ENCODE measurements at places on chromosomes 2 and 18. TPM values are rescaled to one million over a fixed set of nuclear protein-coding genes. Genes with fewer than 3 reads are reported as not detected.
A peak's percentile ranks its signal among the peaks of the same experiment; 100 is the strongest.

DNA sequence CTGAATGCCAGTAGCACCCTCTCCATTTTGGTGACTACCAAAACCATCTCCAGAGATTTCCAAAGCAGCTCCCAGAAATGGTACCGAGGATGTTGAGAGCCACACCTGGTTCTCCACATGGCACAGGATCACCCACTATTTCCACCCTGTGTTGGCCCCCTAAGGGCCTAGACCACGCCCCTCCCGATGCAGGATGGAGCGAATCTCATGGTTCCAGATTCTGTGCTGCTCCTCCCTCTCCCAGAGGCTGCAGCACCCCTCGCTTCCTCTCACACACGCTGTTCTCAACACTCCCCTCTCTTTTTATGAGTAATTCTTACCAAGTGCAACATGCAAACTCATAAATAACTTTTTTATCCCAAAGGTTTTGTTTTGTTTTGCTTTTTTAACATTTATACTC is 571.5 kb downstream of the STK39 start:
- DNase-seq: no peak
- H3K36me3 ChIP-seq: no peaks in the 10 kb centered on the region
- H3K4me3 ChIP-seq: no peak overlapping the region
- H3K27ac ChIP-seq: no peak overlapping the region
- H3K27me3 ChIP-seq: no peaks in the 10 kb centered on the region
- H3K4me1 ChIP-seq: no peaks in the 10 kb centered on the region

GRCh38 chr18:74381621-74382295 is 66.1 kb downstream of the C18orf63 start:
- no peak overlapping the region for H3K27ac ChIP-seq
- no peak overlapping the region for H3K4me3 ChIP-seq
- no peaks in the 10 kb centered on the region for H3K36me3 ChIP-seq
- H3K4me1 ChIP-seq: no peaks in the 10 kb centered on the region

- H3K4me1 ChIP-seq: peaks cover 23% of the 10 kb centered on the region
- no peaks in the 10 kb centered on the region for H3K27me3 ChIP-seq
- H3K36me3 ChIP-seq: no peaks in the 10 kb centered on the region
- DNase-seq: peak; percentile 57
- peak within 1 kb of the TSS; percentile 84 for H3K27ac ChIP-seq
These were observed at the start of gene RAPH1 for GRCh38 chr2:203535078-203535783. Gene RAPH1, minus strand, starts transcription at chr2:203535301. Its CDS starts 39,948 bp downstream, at chr2:203495353.

The DLGAP1 gene
- 0.39 TPM for total RNA-seq

- H3K4me3 ChIP-seq: no peak overlapping the region
- DNase-seq: no peak
- no peaks in the 10 kb centered on the region for H3K27me3 ChIP-seq
- no peaks in the 10 kb centered on the region for H3K36me3 ChIP-seq
These were observed 24.1 kb downstream of the ANXA4 start for GRCh38 chr2:69766014-69766413.

The MC5R gene
- total RNA-seq: not detected

The NEB gene
- 0.34 TPM for total RNA-seq

The STARD6 gene
- not detected for total RNA-seq

- DNase-seq: no peak
- no peaks in the 10 kb centered on the region for H3K4me1 ChIP-seq
- no peak overlapping the region for H3K4me3 ChIP-seq
- no peak overlapping the region for H3K27ac ChIP-seq
These were observed 9.2 kb upstream of the SP9 start for GRCh38 chr2:174325373-174326160.

GRCh38 chr2:58514252-58514651 is 273.1 kb upstream of the FANCL start:
- no peaks in the 10 kb centered on the region for H3K27me3 ChIP-seq
- DNase-seq: no peak
- no peak overlapping the region for H3K4me3 ChIP-seq
- H3K36me3 ChIP-seq: no peaks in the 10 kb centered on the region

DNA sequence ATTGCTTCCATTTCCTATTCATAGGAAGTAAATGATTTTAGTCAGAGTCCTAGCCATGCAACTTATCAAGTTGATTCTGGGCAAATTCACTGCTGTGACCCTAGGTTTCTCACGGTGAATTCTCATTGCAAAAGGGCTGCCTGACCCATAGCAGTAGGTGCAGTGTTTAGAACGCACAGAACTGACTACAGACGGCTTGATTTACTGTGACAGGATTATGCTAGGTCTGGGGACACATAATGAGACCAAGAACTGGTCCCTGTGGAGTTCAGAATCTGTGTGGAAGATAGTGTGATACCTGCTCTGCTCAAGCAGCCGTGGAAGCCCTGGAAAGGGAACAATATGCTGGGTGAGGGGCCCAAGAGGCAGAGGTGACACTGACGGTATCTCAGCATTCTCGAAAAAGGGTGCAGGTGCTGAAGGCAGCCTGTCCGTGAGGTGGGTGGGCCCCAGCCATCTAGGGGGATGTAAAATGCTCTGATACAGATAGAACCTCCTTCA is 46.4 kb downstream of the ABCG8 start:
- no peak for DNase-seq
- H3K27me3 ChIP-seq: no peaks in the 10 kb centered on the region
- H3K36me3 ChIP-seq: peaks cover 36% of the 10 kb centered on the region
- no peaks in the 10 kb centered on the region for H3K4me1 ChIP-seq
- no peak overlapping the region for H3K27ac ChIP-seq
- H3K4me3 ChIP-seq: no peak overlapping the region

The ANKRD53 gene
- not detected for total RNA-seq

- H3K27ac ChIP-seq: no peak overlapping the region
- no peaks in the 10 kb centered on the region for H3K36me3 ChIP-seq
- no peak overlapping the region for H3K4me3 ChIP-seq
- no peak for DNase-seq
- H3K27me3 ChIP-seq: no peaks in the 10 kb centered on the region
These were observed 45.2 kb downstream of the NCK2 start for GRCh38 chr2:105789745-105790460.

The FZD7 gene
- total RNA-seq: 14.6 TPM

GRCh38 chr2:29627279-29627711 is 294.1 kb downstream of the ALK start:
- no peak overlapping the region for H3K27ac ChIP-seq
- H3K36me3 ChIP-seq: no peaks in the 10 kb centered on the region
- no peak for DNase-seq
- H3K4me1 ChIP-seq: no peaks in the 10 kb centered on the region
- no peak overlapping the region for H3K4me3 ChIP-seq

GRCh38 chr2:52312486-52312885 is 1280.6 kb upstream of the NRXN1 start:
- H3K27me3 ChIP-seq: no peaks in the 10 kb centered on the region
- no peaks in the 10 kb centered on the region for H3K4me1 ChIP-seq
- no peak overlapping the region for H3K4me3 ChIP-seq
- DNase-seq: no peak
- H3K36me3 ChIP-seq: no peaks in the 10 kb centered on the region

GRCh38 chr2:234960175-234961088 is 8.6 kb downstream of the SH3BP4 start:
- H3K36me3 ChIP-seq: no peaks in the 10 kb centered on the region
- no peak overlapping the region for H3K27ac ChIP-seq
- H3K4me1 ChIP-seq: peaks cover 55% of the 10 kb centered on the region
- no peak overlapping the region for H3K4me3 ChIP-seq
- DNase-seq: no peak

- H3K4me1 ChIP-seq: no peaks in the 10 kb centered on the region
- no peak for DNase-seq
- H3K27me3 ChIP-seq: no peaks in the 10 kb centered on the region
- H3K36me3 ChIP-seq: no peaks in the 10 kb centered on the region
- no peak overlapping the region for H3K27ac ChIP-seq
These were observed 246.0 kb downstream of the LRRTM1 start for GRCh38 chr2:80058562-80058961.

- H3K4me3 ChIP-seq: no peak overlapping the region
- no peaks in the 10 kb centered on the region for H3K4me1 ChIP-seq
These were observed 146.6 kb downstream of the ZNF516 start for GRCh38 chr18:76348267-76349066.

The POTEI gene
- total RNA-seq: 1.2 TPM

The EN1 gene
- not detected for total RNA-seq

GRCh38 chr2:207039225-207039624 is 99.9 kb downstream of the CPO start:
- no peak overlapping the region for H3K27ac ChIP-seq
- no peak overlapping the region for H3K4me3 ChIP-seq
- no peak for DNase-seq
- H3K36me3 ChIP-seq: no peaks in the 10 kb centered on the region
- H3K4me1 ChIP-seq: no peaks in the 10 kb centered on the region
- H3K27me3 ChIP-seq: no peaks in the 10 kb centered on the region

DNA sequence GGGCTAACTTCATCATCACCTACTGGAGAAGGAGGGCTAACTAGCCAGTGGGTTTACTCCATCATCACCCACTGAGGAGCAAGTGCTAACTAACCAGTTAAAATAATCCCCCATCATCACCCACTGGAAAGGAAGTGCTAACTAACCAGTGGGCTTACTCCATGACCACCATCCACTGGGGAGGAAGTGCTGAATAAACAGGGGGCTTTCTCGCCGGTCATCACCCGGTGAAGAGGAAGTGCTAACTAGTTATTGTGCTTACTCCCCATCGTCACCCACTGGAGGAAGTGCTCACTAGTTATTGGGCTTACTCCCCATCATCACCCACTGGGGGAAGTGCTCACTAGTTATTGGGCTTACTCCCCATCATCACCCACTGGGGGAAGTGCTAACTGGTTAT is 124.4 kb upstream of the SALL3 start:
- H3K4me1 ChIP-seq: peaks cover 12% of the 10 kb centered on the region
- no peak for DNase-seq
- no peak overlapping the region for H3K27ac ChIP-seq
- no peaks in the 10 kb centered on the region for H3K27me3 ChIP-seq
- no peaks in the 10 kb centered on the region for H3K36me3 ChIP-seq

- H3K36me3 ChIP-seq: peaks cover 65% of the 10 kb centered on the region
- no peak overlapping the region for H3K4me3 ChIP-seq
- no peak for DNase-seq
- no peaks in the 10 kb centered on the region for H3K4me1 ChIP-seq
These were observed 18.3 kb upstream of the CHCHD5 start for GRCh38 chr2:112566104-112566503.

DNA sequence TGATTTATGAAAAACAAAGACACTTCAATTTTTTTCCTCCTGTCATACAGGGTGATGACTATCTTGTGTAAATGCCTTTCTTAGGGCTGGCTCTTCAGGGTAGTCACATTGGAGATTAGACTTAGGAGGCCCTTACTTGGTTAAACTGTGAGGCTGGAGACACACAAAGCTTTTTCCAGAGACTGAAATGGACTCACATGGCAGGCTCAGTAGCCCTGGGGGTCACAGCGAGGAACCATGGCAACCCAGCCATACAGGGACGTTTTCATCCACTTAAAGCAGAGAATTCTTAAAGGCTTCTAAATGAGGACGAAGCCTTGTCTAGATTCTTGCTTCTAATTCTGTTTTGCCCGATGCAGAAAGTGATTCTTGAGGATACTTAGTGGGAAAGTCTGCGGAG is 57.3 kb upstream of the ZDBF2 start:
- H3K27ac ChIP-seq: no peak overlapping the region
- H3K27me3 ChIP-seq: 0 out of 2 replicates have a peak, but pooled peaks cover 4% of the 10 kb centered on the region
- H3K4me3 ChIP-seq: no peak overlapping the region
- H3K36me3 ChIP-seq: no peaks in the 10 kb centered on the region

DNA sequence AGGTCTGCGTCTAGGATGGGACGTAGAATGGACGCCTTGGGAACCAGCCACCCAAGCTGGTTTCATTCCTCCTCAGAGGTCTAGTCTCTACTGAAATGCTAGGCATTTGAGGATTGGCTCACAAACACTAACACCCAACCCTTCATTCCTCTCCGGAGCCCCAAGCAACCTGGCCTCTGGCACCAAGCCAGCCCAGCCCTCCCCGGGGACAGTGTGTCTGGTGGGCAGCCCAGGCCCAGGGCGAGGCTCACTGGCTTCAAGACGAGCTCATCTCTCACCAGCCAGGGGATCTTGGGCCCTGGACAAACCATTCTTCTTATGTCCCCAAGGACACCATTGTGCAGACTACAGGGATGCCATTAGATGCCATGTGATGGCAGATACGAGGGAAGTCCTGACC is 182.5 kb downstream of the CTIF start:
- H3K27me3 ChIP-seq: no peaks in the 10 kb centered on the region
- H3K4me3 ChIP-seq: no peak overlapping the region
- no peak for DNase-seq
- no peak overlapping the region for H3K27ac ChIP-seq
- H3K36me3 ChIP-seq: no peaks in the 10 kb centered on the region
